Activated T-helper 1 cell treated with Interleukin-2 at 50 U/mL for 16 hours (primary cell): ENCODE measurements at places on chromosomes 7 and 10.

DNA sequence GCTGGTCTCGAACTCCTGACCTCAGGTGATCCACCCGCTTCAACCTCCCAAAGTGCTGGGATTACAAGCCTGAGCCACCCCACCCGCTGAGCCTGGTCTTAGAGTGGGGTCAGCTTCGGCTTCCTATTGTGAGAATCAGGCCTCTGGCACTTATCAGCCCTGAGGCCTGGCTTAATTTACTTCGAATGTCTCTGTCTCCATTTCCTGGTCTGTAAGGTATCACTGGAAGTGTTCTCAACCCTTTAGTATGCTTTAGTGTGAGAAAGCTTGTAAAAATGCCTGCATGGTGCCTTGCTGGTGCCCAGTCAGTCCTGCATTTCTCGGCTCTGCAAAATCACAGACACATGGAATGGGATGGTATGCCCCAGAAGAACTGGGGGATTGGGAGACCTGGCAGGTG is 671.4 kb upstream of the GALNT17 start:
- DNase-seq: no peak

GRCh38 chr7:155773531-155773930 is 38.7 kb downstream of the SHH start:
- DNase-seq: no peak

DNA sequence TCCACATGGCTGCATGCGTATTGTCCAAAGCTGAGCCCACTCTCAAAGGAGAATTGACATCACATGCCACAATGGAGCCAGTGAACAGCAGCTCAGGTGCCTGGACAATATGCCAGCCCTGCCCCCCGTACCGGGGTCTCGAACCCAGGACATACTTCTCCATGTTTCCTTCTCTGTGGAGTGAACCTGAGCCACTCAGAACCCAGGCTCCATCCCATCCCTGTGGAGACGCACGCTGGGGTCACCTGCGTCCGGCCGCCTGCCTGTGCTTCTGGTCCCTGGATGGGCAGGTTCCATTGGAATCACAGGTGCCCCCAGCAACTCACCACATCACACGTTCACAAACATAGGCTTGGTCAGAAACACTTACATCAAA is 229.8 kb downstream of the DNAJB6 start:
- no peak for DNase-seq

DNA sequence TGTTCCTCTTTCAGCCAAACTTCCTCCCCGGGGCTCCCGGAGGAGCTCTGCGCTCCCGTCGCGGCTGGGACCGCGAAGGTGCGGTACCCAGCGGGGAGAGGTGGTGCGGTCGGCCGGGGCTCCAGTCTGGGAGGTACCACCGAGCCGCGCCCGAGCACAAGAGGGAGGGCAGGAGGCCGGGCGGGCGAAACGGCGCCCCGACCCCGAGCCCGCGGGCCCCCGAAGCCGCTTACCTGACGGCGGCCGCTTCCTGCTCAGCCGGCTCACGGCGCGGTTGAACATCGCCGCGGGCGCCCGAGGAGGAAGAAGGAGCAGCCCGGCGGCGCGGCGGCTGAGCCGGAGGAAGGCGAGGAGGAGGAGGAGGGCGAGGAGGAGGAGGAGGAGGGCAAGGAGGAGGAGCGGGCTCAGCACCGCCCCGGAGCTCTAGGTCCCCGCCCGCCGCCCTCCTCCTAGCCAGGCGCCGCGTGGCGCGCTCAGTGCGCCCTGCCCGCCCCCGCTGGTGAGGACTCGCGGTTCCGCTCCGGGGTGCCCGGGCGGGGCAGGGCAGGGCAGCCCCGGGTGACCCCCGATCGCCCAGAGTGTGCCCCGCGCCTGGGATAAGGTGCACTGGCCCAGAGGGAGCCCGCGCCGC is at the start of gene RGS10:
RGS10 (minus strand) TSS at position 363 of the 631 bp plus-strand sequence; CDS start at position 282, 81 bp downstream.
- DNase-seq: peak; percentile 77

DNA sequence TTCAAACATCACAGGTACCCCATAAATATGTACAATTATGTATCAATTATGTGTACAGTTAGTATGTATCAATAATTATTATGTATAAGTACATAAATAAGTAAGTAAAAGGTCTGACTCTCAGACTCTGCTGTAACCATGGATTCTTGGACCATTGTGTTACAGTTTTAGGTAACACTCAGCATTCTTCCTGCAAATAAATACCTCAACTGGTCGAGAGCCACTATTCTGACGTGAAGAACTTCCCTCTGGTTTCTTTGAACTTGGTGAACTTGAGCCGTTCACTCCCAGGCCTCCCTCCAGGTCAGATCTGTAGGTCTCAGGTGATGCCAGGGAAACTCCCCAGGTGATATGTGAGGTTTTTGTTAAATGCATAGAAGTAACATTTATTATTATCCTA is 191.8 kb upstream of the PLXNA4 start:
- DNase-seq: no peak

- DNase-seq: no peak
These were observed 62.1 kb downstream of the MET start for GRCh38 chr7:116733924-116734580.

- DNase-seq: no peak
These were observed 373.7 kb downstream of the PHTF2 start for GRCh38 chr7:78172267-78172757.

- no peak for DNase-seq
These were observed at the start of gene NPVF for GRCh38 chr7:25228386-25228785. Gene NPVF (minus strand): TSS chr7:25228486. CDS start chr7:25228439, 47 bp downstream.

DNA sequence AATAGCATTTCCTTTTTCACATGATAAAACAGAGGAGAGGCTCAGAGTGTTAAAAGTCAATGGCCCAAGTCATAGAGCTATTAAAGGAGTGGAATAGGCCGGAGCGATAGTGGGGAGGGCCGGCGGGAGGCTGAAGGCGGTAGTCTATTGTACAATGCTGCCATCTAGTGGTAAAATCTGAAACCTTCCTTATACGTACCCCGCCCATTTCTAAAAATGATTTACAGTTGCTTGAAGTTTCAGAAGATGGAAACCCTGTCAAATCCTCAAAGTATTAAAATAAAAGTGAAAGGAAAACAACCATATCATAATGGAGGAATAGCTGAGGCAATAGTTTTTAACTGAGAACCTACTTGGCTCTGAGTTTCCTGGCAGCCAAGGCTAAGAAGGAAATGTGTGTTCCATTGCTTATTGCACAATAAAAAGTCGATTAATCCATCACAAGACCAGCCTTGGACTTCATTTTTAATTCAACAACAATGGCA is 209.1 kb downstream of the CCSER2 start:
- no peak for DNase-seq

DNA sequence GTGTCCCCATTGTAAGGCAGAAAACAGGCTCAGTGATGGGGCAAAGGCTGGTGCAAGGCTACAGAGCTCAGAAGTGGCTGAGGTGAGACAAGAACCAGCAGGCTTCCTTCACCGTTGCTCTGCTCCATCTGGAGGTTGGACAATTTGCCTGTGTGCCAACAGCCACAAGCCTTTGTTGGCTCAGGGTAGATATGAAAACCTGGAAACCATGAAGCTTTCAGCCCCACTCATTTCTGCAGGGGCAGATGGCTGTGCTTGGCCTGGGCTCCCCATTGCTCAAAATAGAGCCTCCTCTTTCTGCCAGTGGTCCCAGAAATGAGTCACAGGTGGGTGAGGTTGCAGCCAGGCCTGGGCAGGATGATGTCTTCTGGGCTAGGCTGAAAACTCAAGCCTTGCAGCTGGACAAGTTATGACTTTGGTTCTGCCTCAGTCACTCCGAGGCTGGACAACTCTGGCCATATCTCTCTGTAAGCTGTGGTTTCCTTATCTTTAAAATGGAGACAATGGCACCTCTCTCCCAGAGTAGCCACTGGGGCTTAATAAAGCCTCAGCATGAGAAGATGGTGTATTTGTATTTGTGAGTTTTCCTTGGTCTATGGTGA is 12.2 kb upstream of the ZNF273 start:
- DNase-seq: no peak

DNA sequence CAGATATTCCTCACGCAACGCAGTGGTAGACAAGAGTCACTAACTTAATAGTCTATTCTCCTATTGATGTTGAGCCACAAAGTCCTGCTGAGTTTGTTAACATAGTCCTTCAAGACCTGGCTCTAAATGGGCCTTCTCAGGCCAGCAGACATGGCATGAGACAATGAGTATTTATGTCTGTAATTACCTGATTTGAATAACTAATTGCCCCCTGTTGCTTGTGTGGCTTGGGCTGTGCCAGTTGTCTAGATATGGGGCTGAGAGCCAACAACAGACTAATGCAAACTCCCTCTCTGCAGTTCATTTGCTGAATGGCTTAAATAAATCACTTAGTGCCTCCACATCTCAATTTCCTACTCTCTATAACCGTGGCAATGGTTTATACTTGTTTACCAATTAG is 65.5 kb upstream of the VWC2 start:
- DNase-seq: no peak

- DNase-seq: no peak
These were observed 17.3 kb upstream of the SMNDC1 start for GRCh38 chr10:110321869-110322620.

GRCh38 chr10:18021725-18022480 is 70.2 kb downstream of the SLC39A12 start:
- no peak for DNase-seq

DNA sequence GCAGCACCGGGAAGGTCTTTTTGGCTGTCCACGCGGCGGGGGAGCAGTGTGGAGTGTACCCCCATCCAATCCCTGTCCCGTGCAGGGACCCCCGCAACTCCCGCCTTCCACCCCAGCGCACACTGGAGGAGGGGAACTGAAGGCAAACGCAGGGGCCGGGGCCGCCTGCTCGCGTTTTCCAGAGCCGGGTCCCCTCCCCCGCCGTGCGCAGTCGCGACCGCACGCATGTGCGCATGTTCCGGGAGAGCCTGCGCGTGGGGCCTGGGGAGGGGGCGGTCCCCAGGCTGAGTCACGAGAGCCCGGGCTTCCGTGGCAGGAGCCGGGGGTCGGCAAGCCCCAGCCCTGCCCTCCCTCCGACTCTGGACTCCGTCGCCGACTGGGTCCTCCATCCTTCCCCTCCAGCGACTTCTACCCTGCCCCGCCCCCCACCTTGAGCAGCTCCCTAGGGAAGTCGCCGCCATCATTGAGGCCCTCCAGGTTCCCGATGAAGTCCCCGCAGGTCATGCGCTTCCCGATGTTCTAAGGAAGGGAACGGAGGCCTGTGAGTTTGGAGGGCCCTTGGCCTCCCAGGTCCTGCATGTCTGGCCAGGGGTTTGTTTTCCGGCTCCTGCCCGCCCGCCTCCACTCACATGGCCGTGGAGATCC is 8.0 kb downstream of the PSD start:
- DNase-seq: no peak

GRCh38 chr10:93488956-93489528 is 6.9 kb upstream of the MYOF start:
- DNase-seq: no peak

- DNase-seq: no peak
These were observed 103.2 kb upstream of the CYP26C1 start for GRCh38 chr10:92957223-92958010.

GRCh38 chr7:74324531-74325209 is 35.5 kb downstream of the CLIP2 start:
- no peak for DNase-seq
